ENCODE measurements at places on chromosomes 12 and 14. TPM values are rescaled to one million over a fixed set of nuclear protein-coding genes. Genes with fewer than 3 reads are reported as not detected.

The AQP6 gene
- not detected for total RNA-seq

The TOGARAM1 gene
- total RNA-seq: 33.0 TPM

The TAS2R46 gene
- total RNA-seq: 8.7 TPM

The KRT79 gene
- not detected for total RNA-seq

The SLC15A5 gene
- total RNA-seq: not detected

The BAG5 gene
- total RNA-seq: 13.8 TPM

The C12orf56 gene
- not detected for total RNA-seq

The UNC119B gene
- 13.8 TPM for total RNA-seq

The SLC7A7 gene
- total RNA-seq: 7.6 TPM

The CLEC4C gene
- total RNA-seq: not detected

The B4GALNT1 gene
- total RNA-seq: 14.1 TPM

The TMTC1 gene
- total RNA-seq: 80.6 TPM

The DRAM1 gene
- total RNA-seq: 2.0 TPM

The RFX4 gene
- total RNA-seq: not detected

The FGF23 gene
- total RNA-seq: not detected

The HOXC10 gene
- total RNA-seq: 12.4 TPM

The C12orf50 gene
- total RNA-seq: not detected

The TEX22 gene
- not detected for total RNA-seq

The ZNF26 gene
- total RNA-seq: 7.2 TPM

The GSG1 gene
- not detected for total RNA-seq

The CMA1 gene
- total RNA-seq: not detected

The TAS2R20 gene
- total RNA-seq: 0.77 TPM

The TSHR gene
- total RNA-seq: not detected

The TDRD9 gene
- not detected for total RNA-seq

The BMAL2 gene
- under 0.01 TPM for total RNA-seq

The TGM1 gene
- total RNA-seq: not detected

The CCND2 gene
- 210 TPM for total RNA-seq

The ACIN1 gene
- 101 TPM for total RNA-seq

The RHOJ gene
- 40.8 TPM for total RNA-seq

The TOMM20L gene
- not detected for total RNA-seq

The SLC5A8 gene
- total RNA-seq: not detected

The CPM gene
- 20.0 TPM for total RNA-seq

The TESPA1 gene
- not detected for total RNA-seq

The RPL10L gene
- not detected for total RNA-seq

The GSC gene
- total RNA-seq: 0.58 TPM

The ZNF891 gene
- 5.0 TPM for total RNA-seq

The GPRC5D gene
- total RNA-seq: not detected
